ENCODE measurements at places on chromosomes 4 and X.

DNA sequence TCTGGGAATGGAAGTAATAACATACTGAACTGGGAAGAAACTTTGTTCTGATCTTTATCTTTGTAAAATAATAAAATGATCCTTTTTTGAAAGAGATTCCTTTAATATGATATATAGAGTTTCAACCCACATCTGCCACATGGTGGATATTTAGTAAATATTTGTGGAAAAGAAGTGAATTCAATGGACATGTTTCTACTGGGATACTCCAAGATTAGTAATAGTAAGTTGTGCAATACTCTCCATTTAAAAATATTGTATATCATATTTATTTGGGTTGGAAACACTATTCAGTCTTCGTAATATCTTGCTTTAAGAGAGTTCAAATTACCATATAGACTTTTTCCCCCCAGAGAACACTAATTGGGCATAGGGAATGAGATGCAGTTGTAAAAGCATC, 17.8 kb upstream of the ARSJ start:
- no peak for DNase-seq

DNA sequence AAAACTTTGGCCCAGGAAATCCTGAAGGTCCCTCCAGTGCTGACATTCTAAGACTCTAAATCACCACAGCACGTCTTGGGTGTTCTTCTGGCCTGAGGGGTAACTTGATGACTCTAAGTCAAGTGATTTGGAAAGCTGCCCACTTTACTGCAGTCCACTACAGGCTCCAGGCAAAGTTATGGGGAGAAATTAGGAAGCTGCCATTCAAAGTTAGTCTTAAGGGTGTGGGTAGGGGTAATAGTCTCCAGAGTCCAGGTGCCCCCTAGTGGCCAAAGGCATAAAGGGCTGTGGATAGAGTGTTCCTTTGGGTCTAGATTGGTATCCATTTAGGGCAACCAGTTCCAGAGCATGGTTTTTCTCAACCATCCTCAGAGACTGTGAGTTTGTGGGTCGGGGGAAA, 38.7 kb upstream of the SLC16A2 start:
- DNase-seq = peak; percentile 50

GRCh38 chrX:79100791-79101484, 43.5 kb upstream of the GPR174 start:
- DNase-seq = no peak

- DNase-seq = no peak
Measured at GRCh38 chr4:8610858-8611616, 18.5 kb downstream of the CPZ start.

- DNase-seq = no peak
Measured at GRCh38 chr4:81491943-81492342, 20.2 kb upstream of the RASGEF1B start.

DNA sequence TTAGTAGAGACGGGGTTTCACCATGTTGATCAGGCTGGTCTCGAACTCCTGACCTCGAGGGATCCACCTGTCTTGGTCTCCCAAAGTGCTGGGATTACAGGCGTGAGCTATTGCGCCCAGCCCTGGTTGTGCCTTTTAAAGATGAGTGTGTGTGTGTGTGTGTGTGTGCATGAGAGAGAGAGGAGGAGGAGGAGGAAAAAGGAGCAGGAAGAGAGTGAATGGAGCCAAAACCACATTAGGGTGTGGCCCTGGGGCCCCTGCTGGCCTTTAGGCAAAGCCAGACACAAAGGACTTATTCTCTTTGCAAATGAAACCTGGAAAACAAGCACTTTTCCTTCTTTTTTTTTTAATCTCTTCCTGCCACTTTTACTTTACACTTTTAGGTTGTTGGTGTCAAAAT, 48.2 kb upstream of the KLF3 start:
- DNase-seq = no peak

DNA sequence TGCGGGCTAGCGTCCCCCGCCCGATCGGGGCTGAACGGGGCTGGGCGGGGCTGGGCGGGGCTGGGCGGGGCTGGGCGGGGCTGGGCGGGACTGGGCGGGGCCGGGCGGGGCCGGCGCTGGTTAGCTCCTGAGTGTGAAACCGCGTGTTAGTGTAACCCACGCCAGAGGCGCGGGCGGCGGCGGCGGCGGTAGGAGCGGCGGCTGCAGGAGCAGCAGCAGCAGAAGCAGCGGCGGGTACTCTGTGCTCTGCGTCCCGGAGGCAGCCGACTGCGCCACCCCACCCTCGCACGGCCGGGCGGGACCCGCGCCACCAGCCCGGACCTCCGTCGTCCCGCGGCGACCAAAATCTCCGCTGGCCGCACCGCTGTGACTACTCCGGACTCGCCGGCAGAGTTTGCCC, 128.1 kb downstream of the LAS1L start:
- DNase-seq = no peak

DNA sequence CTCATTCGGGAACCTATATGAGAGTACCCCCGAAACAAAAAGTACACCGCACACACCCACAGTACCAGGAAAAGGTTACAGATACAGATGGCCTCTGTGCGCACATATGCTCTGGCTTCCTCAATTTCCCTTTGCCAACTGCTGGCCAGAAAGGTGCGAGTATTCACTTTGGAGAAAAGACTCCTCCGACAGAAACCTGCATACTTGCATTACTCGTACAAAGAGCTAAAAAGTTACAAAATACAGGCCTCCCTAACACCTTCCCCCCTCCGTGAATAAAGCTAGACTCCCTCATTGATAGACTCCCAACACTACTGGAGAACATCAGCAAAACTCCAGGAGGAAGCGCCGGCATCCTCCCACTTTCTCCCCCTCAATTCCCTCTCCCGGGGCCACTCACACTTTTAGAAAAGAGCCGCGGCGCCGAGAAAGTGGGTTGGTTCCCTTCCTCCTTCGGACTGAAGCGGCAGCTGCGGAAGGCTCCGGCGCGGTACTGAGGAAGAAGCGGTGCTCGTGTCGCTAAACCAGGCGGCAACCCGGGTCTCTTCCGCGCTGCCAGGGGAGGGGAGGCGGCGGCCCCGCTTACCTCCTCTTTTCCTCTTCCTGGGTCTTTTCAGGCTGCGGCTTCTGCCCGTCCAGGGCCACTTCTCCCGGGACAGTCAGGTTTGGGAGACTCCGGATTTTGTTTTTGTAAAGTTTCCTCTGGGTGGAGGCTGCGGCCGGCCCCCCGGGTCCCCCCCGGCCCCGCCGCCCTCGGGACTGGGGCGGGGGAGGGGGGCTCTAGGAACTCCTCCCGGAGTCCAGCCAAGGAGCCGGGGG, 1.1 kb downstream of the FBXW7 start:
- DNase-seq = no peak

GRCh38 chr4:113349430-113349829, 300.0 kb downstream of the ANK2 start:
- no peak for DNase-seq

DNA sequence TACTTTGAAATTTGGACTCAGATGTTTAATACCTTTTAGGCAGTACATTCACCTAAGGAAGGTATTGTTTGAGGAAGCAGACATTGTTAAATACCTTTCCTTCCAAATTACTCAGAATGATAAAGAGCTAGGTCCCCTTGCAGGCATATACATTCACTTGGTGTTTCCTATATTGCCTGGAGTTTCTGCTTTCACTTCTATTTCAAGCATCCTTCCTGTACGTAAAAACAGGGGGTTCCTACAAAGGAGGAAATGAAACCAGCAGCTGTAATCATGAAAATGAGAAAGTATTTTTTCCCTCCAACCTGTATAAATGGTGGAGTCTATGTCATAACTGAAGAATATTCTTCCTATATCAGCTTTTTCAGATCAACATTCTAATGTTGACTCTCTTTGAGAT, 90.4 kb upstream of the RASGEF1B start:
- no peak for DNase-seq

GRCh38 chr4:153916273-153916755, 127.4 kb upstream of the SFRP2 start:
- DNase-seq = no peak

GRCh38 chr4:79362626-79363025, 36.8 kb upstream of the NAA11 start:
- DNase-seq = no peak

DNA sequence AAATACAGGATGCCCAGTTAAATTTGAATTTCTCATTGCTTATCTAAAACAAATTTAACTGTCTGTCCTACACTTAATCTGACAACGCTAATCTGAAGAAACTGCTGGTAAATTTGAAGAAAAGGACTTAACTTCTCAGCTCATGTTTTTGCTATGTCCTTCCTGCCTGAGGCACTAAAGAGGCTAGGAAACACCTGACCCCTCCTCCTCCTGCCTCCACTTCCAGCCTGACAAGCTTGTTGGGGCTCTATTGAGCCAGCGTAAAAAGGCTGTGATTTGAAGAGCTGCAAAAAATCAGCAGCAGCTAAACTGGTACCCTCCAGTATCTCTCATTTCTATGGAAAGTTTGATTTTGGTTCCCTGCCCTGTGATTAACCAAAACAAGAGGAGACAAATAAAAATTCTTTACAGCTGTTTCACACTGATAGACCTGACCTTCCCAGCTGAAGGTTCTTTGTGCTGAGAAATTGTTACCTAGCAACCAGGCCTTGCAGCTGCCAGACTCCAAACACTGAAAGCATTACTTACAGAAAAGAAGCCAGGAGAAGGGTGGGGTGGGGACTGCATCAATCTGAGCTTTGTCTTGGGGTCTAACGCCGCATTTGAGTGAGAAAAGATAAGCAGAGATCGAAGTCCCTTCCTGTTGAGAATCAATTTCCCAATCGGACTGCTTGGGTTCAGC, 35.0 kb downstream of the DCX start:
- peak; percentile 22 for DNase-seq

DNA sequence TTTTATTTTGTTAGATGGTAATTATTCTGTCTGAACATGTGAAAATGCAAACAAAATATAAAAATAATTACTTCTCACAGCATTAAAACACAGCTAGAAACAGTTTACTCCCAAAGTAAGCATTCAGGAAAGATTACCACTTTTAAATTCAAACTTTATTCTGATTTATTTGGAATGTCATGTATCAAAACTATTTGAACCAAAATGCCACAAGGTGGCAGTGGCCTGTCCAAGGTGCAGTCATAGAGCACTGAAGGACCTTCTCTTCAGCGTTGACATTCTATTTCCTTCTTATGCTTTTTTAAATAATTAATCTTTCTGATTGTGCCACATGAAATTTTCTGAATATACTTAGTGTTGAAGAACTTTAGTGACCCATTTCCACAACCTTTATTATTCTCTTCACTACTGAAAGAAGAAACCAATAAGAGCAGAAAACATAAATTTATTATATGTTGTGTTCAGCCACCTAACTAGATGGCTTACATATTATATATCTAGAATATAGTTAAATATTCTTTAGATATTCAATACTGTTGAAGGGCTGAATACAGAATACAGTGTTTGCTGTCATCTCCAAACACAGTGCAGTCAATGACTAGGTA, 283.6 kb downstream of the CFAP299 start:
- no peak for DNase-seq

DNA sequence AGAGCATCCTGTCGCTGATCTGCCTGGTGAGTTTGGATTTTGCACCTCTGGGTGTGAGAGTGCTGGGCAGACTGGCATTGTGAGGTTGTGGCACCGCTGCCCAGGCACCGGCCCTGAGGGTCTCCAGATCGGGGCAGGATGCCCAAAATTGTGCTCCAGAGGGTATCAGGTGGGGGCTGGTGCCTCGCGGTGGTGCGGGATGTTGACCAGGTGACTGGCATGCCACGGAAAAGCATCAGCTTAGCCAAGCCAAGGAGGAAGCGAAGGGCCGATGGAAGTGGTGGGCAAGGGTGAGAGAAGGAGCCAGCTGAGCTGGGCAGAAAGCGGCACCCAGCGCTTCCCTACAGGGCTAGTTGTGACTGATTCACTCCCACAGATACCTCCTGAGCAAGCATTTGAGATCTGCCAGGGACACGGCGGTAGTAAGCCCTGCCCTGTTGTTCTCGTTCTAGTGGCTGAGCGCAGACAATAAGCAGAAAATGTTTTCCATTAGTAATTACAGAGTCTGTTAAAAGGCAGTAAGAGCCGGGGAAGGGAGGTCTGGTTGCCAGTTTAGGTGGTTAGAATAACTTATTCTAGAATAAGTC, 809 bp downstream of the ZFP92 start:
- DNase-seq = no peak

- no peak for DNase-seq
Measured at GRCh38 chrX:21658746-21659145, 616 bp upstream of the KLHL34 start.

GRCh38 chrX:64218023-64218422, 12.4 kb downstream of the ASB12 start:
- DNase-seq = no peak

- DNase-seq = no peak
Measured at GRCh38 chr4:89469516-89469915, 161.9 kb upstream of the GPRIN3 start.

DNA sequence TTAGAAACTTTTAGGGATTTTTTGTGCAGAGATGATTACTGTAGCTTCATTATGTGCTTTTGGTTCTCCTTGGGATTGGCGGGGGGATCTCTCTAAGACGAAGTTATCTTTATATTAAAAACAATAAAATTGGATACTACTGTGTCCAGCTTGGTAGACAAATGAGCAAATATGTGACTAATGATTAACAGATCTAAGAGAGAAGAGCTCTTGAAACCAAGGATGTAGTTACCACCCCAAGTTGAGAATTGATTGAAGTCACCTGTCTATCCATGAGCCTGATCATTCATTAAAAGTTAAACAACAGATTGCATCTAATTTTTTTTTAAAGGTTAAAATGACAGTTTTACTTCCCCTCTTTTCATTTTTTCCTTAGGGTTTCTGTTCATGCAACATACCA, 8.7 kb downstream of the PAICS start:
- no peak for DNase-seq

- DNase-seq = peak; percentile 89
Measured at GRCh38 chr4:113064244-113064643, 14.8 kb downstream of the ANK2 start.

GRCh38 chr4:139582044-139582443, 26.0 kb upstream of the SETD7 start:
- no peak for DNase-seq

- no peak for DNase-seq
Measured at GRCh38 chrX:19677121-19677520, 161.8 kb upstream of the MAP3K15 start.

GRCh38 chrX:15495801-15496200, 2.7 kb upstream of the PIR start:
- no peak for DNase-seq

DNA sequence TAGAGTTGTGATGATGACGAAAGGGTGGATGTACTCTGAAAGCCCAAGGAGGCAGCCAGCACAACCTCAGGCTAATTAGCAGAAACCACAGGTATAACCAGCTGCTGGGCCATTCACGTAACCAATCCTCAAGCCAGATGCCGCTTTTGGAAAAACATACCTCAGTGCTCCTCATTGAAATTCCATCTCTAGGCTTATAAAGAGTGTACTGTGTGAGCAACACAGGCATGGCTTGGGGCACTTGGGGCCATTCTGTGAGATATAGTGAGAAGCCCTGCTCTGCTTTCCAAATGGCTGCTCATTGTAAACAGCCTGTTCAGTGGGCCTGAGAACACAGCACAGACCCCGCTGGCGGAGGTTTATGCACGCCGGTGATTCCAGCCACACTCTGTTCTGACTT, 182.1 kb upstream of the HHIP start:
- DNase-seq = no peak

DNA sequence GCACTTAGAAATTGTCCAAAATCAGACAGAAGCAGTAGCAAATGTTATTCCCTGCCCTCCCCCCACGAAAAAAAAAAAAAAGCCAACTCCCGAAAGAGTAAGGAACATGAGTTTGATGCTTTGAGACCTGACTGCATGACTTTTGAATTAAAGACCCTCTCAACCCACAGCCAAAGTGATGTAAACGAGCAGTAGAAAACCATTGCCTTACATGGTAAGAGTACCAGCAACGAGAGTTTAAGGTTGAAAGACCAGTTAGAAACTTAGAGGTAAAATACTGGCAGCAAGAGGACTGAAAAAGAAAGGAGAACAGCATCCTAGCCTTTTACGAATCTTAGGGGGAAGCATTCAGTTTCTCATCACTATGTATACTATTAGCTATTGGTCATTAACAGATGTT, 10.0 kb upstream of the ANXA10 start:
- DNase-seq = no peak

Data from NT2/D1 (cell line).